ENCODE measurements at places on chromosomes 5 and 9. TPM values are rescaled to one million over a fixed set of nuclear protein-coding genes. Genes with fewer than 3 reads are reported as not detected.

Gene SLC12A7
- 30.4 TPM for total RNA-seq

Gene DND1
- total RNA-seq, result 1.1 TPM

Gene IL5
- not detected for total RNA-seq

Gene ZNF366
- total RNA-seq, result 33.7 TPM

Gene NR6A1
- total RNA-seq, result 1.3 TPM

Gene ZNF883
- 4.1 TPM for total RNA-seq

Gene PHF24
- 0.06 TPM for total RNA-seq

Gene PCSK5
- total RNA-seq, result 25.5 TPM

Gene RECK
- total RNA-seq, result 18.7 TPM

Gene IRX4
- total RNA-seq, result not detected

Gene ZNF483
- 2.7 TPM for total RNA-seq

Gene TMEM232
- 0.41 TPM for total RNA-seq

Gene FYB1
- not detected for total RNA-seq

Gene CHSY3
- 2.4 TPM for total RNA-seq

Gene MLANA
- not detected for total RNA-seq

Gene HTR1A
- total RNA-seq, result not detected

Gene DCP2
- total RNA-seq, result 15.5 TPM

Gene CLIC3
- 0.29 TPM for total RNA-seq

Gene PCDHA9
- total RNA-seq, result 0.06 TPM
